ENCODE measurements at places on chromosomes 11 and 22.

GRCh38 chr11:80843266-80843974 is 1402.6 kb upstream of the TENM4 start:
- DNase-seq, result no peak

DNA sequence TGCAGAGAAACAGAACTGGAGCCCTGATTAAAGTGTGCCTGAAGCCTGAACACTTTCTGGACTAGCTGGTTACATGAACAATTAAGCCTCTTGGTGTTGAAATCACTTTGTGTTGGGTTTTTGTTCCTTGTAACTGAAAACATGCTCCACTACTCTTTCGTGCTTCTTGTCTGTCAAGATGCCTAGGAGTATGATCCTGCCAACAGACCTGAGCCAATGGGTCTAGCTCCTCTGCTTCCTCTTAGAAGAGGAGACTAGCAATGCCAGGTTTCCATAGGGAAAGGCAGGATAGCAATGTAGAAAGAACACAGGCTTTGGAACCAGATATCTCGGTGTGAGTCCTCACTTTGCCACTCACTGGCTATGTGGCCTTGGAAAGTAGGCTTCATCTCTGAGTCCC is 40.3 kb downstream of the IRAG1 start:
- DNase-seq, result no peak

DNA sequence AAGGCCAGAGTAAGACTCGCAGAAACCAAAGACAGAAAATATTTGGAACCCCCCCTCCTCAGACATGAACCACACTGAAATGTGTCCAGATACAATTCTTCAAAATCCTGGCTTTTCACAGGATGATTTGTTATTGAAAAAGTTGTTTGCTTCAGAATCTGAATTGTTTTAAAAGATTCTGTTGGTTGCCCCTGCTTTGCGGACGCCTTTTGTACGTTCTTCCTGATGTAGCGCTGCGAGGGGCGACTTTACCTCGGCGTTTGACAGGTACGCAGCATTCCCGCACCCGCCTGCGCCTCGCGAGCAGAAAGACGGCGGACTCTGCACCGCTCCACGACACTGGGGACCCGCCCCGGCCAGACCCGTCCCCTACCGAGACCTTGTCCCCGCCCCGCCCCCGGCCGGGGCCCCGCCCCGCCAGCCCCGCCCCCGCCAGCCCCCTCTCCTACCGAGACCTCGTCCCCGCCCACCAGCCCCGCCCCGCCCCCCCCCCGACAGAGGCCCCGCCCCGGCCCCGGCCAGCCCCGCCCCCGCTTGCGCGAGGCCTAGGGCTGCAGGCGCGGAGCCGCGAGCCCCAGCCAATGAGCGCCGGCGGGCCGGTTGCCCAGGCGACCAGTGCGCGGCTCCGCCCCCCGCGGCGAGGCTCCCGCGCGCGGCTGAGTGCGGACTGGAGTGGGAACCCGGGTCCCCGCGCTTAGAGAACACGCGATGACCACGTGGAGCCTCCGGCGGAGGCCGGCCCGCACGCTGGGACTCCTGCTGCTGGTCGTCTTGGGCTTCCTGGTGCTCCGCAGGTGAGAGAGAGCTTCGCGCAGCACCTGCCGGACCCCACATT is at the start of gene GLB1L2:
Gene GLB1L2, plus strand, starts transcription at position 635 of the 835 bp plus-strand sequence. Its CDS starts 74 bp downstream, at position 709.
- DNase-seq, result peak; percentile 80

DNA sequence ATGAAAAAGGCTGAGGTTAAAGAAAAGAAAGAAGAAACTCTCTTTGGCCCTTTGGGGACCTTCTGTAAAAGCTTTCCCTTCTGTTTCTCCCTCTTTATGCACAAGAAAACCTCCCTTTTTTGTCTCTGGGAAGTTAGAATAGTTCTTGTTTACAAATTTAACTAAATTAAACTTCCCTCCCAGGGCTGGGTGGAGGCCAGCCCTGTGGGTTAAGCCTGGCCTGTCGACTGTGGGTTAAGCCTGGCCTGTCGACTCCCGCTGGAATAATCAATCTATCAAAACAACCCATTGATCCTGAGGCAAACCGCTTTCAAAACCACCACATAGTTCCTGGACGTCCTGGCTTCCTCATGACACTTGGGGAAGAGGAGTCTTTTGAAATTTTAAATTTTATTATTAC is 1.2 kb upstream of the DRG1 start:
- DNase-seq, result no peak

- peak; percentile 85 for DNase-seq
Measured at GRCh38 chr11:8963569-8964323, 496 bp downstream of the TMEM9B start.

Data from activated CD4-positive, alpha-beta T cell treated with anti-CD3 and anti-CD28 coated beads, Interleukin-2, amount 10 ng/mL, durations not matched to agents 7 days and 5 days (primary cell).